ENCODE measurements at places on chromosomes 5 and 9.
A peak's percentile ranks its signal among the peaks of the same experiment; 100 is the strongest.

- ATAC-seq = no peak
Observed at GRCh38 chr5:162512935-162513565, 445.5 kb downstream of the GABRG2 start.

DNA sequence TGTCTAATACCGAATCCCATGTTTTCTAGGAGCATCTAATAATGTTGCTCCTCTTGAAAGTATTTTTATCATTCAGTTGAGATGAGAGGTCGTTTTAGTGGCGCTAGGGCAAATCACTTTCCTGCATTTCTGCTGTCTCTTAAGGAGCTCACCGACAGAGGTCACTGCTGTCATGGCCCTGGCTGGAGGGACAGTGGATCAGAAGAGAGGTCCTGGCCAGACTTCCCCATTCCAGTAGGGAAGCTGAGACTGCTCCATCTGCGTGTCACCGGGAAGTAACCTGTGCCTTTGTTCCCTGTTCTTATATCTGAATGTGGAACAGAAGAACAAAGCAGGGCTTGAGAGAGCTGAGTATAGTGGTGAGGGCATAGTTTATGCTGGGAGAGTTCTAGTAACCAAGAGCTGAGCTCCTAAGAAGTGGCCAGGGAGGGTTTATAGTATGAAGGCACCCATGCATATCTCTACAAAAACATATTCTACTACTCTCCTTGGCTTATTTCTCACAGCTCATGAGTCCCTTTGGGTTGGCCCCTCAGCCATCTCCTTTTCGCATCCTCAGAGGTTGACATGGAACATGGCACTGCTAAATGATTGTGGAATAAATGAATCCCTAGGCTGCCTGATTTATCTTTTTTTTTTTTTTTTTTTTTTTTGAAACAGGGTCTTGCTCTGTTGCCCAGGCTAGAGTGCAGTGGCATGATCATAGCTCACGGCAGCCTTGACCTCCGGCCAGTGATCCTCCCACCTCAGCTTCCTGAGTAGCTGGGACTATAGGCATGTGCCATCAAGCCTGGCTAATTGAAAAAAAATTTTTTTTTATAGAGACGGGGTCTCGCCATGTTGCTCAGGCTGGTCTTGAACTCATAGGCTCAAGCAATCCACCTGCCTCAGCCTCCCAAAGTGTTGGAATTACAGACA lies 27.2 kb downstream of the ATP6V0E1 start:
- no peak for ATAC-seq

DNA sequence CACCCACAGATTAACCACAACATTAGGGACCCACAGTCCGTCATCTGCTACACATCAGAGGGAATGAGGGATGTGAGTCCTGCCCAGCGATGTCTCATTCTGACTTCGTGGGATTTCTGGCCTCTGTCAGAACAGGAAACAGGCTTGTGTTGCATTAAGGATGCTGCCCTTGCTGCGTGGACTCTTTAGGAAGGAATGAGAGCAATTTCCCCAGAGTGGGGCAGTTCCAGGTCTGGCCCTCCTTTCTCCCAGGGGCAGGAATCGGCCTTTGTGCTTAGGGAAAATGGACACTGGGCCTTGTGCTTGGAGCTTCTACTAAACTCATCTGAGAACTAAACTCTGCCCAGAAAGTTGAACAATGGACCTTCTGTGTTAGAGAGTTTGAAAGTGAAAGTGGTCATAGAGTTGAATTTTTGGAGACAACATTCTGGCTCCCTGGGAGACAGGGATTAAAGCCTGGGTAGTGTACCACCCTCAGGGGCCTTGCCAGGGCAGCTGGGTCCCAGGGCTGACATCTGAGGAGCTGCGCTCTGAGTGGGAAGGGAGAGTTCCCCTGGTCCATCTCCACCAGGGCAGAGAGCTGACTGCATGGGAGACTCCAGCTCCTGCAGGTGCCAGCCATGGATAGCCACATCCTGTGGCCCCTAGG lies 37.8 kb upstream of the S1PR3 start:
- ATAC-seq = no peak

DNA sequence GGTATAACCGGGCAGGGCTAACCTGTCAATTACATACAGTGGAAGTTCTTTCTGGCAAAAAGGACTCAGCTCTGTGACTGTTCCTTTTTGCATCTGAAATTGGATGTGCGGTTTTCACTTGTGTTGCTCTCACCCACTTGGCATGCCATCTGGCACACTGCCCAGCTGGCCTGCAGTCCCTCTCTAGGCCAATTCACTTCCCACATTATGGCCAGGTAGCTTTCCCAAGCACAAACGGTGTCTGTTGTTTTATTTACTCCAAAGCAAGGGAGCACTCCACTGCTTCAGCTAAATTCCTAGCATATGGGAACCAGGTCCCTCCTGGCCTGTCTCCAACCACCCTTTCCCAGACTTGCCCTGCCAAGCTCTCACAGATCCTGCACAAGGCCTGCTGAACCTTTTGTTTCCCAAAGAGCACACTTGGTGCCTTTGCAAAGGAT lies 132.5 kb downstream of the SEMA6A start:
- no peak for ATAC-seq

GRCh38 chr5:68046445-68046844 lies 169.1 kb upstream of the PIK3R1 start:
- no peak for ATAC-seq

DNA sequence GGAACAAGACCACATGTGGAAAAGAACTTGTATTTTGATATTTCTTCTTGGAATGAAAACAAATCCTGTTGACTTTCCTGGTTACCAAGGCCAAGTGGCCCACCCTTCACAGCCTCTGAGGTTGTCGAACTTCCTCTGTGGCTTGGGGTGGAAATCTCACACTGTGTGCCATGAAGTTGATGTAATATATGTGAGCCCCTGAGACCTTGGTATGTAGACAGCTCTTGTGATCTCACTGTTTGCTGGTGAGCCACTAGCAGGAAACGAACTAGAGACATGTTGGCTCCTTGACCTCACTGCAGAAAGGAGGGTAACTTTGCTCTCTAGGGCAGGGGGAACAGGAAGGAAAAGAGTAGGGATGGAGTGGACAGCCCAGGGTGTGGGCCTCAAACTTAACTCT lies 159.4 kb downstream of the ARHGAP26 start:
- no peak for ATAC-seq

GRCh38 chr5:154302161-154302560 lies 111.6 kb downstream of the GALNT10 start:
- no peak for ATAC-seq

DNA sequence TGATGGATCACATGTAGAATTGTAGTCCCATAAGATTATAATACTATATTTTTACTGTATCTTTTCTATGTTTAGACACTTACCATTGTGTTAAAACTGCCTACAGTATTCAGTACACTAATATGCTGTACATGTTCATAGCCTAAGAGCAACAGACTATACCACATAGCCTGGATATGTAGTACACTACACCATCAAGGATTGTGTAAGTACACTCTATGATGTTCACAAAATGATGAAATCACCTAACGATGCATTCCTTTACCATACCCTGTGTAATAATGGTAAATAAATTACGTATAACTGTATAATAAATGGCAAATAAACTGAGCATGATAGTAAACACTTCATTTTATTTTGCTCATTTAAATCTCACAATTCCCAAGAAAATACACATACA lies 60.3 kb downstream of the RICTOR start:
- no peak for ATAC-seq

- no peak for ATAC-seq
Observed at GRCh38 chr9:110623462-110624025, 44.0 kb upstream of the SVEP1 start.

DNA sequence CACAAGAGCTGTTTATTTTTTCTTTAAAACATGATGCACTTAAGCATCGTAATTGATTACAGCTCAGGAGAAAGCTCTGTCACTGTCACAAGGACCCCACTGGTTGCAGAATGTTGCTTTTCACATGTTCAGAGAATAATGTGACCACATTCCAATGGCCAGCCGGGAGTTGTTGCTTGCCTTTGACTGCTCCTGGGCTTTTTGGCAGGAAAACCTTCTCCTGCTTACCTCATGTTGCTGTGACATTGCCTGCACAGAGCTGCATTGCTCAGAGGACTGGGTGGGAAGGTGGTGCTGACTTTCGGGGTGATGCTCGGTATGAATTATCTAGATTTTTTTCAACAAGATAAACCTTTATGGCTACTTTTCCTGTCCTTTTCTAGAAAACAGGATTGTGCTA lies 88.2 kb downstream of the PALM2AKAP2 start:
- ATAC-seq = no peak

DNA sequence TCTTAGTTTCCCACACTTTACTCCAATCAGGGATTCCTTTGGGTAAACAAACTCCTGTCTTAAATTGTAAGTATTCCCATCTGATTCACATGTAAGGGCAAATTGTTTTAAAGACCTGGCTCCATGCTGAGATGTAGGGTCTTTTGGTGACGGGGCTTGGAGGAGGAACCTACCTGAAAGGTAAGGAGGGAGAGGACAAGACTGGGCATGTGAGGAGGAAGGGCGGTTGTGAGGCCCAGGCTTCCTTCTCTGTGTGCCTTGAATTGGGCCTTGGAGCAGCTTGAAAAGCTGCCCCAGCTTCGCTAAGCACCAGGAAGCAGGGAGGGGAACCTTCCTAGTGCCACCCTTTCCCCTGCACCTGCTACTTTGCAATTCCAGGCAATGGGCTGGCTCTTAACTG lies 86.8 kb downstream of the C9orf152 start:
- no peak for ATAC-seq

DNA sequence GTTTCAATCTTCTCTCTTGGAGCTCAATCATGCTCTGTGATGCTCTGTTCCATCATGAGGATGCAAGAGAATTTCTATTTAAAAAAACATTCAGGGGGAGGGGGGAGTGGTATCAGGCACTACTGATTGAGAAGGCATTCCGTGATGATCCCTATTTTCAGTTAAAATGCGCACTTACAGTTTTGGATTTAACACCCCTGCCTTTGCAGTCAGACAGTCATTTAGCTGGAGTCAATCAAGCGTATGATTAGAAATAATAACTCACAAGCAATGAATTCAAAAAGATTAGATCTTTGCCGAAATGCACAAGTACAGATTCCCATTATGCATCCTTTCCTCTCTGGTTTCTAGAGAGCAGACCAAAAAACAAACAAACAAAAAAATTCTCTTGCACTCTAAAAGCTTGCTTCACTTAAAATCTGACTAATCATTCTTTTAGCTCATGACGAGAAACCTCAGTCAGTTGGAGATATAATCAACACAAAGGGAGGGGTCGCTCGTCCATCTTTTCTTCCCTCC lies 55.4 kb downstream of the EFNA5 start:
- ATAC-seq = no peak

DNA sequence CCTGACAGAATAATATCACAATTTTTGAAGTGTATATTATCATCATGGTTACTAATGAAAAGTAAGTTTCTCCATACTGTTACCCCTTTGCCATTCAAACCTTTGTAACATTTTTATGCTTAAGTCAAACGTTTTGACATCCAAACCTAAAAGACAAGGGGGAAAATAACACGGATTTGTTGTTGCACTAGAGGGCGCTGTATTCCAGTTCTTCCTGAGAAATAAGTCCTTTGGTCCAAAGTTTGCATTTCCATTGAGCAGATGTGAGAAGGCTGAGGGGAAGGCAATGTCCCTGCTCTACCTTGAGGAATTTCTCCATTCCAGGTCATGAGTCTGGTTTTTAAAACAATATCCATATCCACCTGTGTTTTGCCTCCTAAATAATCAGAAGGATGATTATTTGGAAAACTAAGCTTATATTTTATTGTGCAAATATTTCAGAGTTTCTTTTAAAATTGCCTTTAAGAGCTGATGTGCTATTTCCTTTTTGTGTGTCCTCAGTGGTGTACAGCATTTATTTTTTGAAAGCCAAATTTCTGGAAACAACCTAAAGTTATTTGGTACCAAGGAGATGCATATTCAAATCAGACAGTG lies 9.7 kb downstream of the LECT2 start:
- ATAC-seq = no peak

GRCh38 chr9:134391319-134392231 lies 65.3 kb downstream of the RXRA start:
- ATAC-seq = peak; percentile 80

GRCh38 chr9:8287501-8287900 lies 487.9 kb upstream of the DMAC1 start:
- ATAC-seq = no peak

DNA sequence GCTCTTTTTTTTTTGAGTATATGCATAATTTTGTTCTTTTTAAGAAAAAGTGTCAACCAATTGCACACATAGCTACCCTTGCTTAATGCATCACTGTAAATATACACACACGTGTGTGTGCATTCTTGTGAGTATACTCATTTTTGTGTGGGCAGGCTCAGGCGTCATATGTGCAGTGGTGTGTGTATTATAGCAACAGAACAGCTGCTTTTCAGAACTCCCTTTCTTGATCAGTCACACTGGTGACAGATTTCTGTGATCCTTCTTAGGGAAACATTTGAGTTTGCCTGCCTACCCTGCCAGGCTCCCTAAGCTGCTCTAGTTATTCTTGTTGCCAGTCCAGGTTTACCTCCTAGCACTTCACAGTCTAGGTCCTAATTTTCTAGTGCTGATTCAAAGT lies 287.0 kb upstream of the SEMA6A start:
- ATAC-seq = peak; percentile 22

GRCh38 chr5:153783362-153783658 lies 255.4 kb downstream of the FAM114A2 start:
- no peak for ATAC-seq

- no peak for ATAC-seq
Observed at GRCh38 chr9:17802249-17802857, 223.5 kb downstream of the SH3GL2 start.

DNA sequence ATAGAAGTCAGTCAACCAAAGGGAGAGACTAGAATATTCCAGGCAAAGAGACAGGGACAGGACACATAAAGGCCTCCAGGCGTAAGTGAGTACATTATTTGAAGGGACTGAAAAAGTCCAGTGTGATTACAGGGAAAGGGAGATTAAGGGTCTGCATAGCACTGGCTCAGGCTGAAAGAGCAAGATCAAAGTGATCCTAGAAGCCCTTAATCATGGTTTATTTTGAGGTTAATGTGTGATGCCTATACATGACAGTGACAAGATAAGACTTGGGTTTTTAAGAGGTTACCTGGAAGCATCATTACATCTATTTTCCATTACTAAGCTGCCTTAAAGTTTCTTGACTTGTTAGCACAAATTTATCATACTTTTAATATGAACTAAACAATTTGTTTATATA lies 25.8 kb downstream of the LMBRD2 start:
- no peak for ATAC-seq

- no peak for ATAC-seq
Observed at GRCh38 chr9:104386013-104386412, 118.0 kb upstream of the OR13F1 start.
